ENCODE measurements at places on chromosomes 5 and 9.

GRCh38 chr5:57429513-57430120 is 53.0 kb downstream of the ACTBL2 start:
- no peak for DNase-seq

DNA sequence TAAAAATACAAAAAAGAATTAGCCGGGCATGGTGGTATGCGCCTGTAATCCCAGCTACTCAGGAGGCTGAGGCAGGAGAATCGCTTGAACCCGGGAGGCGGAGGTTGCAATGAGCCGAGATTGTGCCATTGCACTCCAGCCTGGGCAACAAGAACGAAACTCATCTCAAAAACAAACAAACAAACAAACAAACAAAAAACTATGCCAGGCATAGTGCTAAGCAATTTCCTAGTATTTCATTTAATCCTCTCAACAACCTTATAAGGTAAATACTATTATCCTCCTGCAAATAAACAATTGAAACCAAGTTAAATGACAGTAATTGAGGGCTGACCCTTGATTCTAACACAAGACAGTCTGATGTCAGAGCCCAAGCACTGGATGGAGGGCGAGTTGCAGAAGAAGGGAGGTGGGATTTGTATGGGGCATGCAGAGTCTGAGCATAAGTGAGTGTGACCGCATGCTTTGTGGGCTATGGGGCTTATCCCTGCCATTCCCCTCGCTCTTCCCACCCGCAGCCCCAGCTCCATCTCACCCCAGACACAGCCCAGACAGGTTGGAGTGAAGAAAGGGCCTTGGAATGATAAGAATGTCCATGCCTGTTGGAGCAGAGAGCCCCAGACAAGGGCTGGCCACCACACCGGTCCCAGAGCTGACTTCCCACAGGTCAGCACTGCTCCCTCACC is 24.3 kb upstream of the RPS14 start:
- DNase-seq = no peak

DNA sequence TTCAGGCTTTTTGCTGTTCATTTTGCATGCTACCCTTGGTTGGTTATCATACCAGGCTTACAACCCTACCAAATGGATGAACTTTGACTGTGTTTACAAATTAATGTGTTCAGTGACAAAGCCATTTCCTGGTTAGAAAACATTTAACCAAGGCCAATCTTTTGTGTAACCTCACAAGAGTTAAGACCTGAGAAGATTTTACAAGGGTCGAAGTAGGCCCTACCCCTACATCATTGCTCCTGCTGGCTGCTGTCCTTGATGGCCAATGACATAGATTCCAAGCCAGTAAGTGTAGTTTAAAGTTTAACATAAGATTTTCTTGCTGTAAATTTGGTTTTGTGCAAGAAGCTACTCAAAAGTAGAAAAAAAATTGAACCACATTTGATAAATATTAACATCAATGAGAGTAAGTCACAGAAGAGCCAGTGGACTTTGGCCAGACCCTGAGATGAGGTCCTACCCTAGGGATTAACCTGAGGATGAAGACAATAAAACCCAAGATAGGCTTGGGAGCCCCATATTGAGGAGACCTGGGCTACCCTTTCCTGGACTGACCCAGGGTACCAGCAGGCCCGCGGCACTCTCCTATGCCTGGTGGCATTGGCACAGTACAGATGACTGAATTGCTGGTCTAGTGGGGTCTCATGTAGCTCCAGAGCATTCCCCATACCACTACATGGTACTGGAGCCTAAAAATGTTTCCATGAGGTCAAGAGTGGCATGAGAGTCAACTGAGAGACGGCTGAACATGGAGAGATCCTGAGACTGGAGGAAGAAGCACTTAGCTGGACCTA is 8.3 kb downstream of the C1QTNF3 start:
- DNase-seq = no peak

GRCh38 chr5:74262544-74263207 is 377.9 kb downstream of the ENC1 start:
- DNase-seq = no peak

DNA sequence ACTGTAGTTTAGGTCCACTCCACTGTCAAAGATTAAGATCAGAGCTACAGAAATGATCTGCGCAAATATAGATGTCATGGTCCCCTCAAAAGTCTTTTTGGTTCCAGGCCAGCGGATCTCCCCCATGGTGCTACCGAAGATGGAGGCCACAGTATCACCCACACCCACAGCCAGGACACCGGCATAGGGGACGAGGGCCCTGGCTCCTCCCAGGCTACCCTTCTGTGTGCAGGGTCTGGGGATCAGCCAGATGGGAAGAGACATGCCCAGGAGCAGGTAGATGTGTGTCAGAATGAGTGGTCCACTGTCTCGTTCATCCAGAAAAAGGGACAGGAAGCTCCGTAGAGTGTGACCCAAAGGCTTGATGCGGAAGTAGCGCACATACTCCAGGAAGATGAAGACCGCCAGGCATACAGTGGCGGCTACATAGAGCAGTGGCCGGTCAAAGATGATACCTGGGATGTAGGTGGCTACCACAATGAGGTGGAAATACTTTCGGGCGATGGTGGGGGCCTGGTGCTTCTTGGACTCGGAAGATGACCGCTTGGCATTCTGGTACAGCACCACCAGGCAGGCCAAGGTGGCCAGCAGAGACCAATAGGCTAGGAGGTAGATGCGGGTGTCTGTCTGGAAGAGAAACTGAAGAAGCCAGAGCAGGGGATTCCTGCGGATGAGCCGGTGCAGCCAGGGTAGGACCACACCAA is 1.5 kb downstream of the DOLK start:
- no peak for DNase-seq

DNA sequence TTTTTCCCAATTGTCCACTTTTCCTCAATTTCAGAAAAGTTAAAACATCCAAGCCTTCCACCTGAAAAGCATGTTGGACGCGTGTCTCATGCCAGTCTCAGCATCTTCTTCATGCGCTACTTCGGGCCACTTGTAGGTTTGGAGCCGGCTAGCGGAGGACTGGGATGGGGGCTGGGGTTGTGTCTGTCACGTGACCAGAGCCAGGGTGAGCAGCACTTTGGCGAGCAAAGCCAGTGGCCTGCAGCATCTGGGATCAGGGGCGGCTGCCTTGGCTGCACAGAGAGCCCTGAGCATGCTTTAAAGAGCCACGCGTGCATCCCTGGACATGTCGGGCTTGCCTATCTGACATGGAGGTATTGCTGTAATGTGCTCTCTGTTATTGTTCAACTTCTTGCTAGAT is 41.2 kb downstream of the SLC6A3 start:
- DNase-seq = no peak

DNA sequence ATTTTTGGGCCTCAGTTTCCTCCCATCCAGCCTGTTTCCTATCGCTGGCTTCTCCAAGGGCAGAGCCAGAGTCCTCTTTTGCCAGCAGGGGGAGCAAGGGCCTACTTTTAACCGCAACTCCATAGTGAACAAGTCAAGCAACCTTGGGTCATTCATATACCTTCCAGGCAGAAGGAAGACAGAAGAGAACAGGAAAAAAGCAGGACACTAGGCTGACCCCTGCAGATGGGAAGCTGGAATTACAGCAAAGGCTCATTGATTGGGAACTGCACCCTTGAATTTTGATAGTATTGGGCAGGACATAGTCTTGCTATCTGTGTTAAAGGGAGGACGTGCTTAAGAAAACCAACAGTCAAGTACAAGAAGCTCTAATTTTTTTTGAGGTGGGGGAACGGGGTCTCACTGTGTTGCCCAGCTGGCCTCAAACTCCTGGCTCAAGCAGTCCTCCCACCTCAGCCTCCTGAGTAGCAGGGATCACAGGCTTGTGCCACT is 30.1 kb downstream of the QRFP start:
- DNase-seq = peak; percentile 59

- no peak for DNase-seq
Observed at GRCh38 chr5:36177715-36178523, 26.0 kb downstream of the SKP2 start.

DNA sequence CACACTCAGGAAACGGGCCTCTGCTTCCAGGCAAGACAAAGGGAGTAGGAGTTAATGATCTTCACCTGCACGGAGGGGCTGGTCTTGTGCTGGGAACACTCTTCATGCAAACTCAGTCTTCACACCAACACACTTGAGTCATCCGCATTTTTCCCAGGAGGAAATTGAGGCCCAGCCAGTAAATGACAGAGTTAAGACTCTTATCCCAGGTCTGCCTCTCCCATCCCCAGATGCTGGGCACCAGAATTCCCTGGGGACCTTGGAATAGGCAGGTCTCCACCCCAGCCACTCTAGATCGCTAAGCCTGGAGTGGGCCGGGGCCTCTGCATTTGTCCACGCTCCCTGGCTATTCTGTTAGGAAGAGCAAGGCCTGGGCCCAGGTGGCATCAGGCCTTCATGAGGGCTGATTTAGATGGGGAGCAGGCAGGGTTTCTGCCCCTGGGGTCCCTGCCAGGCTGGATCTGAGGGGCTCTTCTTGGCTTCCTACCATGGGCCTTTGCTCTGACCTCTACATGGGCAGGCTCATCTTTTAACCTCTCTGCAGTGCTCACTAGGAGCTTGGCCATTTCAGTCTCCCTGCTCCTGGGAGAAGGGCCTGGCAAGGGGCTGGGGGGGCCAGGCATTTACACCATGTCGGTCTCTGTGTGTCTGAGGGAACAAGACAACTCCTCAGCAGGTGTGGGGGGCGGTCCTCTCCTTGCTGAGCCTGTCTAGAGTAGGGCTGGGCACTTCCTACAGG is 77.3 kb downstream of the AMBP start:
- DNase-seq = no peak
